Fibroblast of skin of back (primary cell): ENCODE measurements at places on chromosomes 1 and 21.

DNA sequence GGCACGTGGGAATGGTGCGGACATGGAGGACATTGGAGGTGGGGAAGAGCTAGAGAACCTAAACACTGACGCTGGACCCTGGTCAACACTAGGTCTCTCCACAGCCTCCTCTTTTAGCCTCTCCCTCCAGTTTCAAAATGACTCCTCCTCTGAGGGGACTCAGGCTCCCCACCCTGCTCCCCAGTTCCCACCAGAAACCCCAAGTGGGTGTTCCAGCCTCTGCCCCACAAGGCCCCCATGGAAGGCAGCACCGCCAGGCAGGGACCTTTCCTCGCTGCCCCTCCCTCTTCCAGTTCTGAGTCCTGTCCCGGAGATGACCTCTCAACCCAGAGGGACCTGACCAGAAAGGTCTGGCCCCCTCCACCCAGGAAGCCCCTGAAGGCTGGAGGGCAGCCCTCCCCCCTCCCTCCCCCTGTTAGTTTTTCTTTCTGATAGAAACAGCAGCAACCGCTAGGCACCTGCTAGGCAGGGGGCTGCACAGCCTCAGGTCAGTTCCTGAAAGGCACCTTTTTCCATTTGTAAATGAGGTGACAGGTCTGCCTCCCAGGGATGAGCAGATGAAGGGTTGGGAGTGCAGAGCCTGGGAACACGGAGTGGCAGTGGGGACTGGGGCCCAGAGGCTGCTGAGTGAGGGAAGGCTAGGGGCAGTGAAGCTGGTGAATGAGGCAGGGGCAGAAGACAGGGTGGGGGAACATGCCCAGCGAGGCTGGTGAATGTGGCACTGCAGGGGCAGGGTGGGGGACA, 9.3 kb upstream of the ITGB2 start:
- DNase-seq: no peak

DNA sequence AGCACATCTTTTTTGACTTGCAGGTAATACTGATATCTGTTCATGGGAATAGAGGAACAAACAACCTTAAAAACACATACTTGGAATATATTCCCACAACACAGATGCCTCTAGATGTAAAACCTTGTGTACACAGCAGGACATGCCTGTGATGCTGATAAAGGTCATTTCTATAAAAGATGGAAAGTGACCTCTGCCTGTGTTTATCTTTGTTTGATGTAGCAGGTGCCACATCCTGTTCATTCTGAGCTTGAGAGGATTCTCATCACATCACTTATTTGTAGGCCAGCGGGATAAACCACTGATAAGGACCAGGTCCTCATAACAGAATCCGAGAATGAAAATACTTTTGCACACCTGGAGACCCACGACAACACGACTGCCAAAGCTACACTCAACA, 133.7 kb downstream of the SMYD2 start:
- DNase-seq: no peak

DNA sequence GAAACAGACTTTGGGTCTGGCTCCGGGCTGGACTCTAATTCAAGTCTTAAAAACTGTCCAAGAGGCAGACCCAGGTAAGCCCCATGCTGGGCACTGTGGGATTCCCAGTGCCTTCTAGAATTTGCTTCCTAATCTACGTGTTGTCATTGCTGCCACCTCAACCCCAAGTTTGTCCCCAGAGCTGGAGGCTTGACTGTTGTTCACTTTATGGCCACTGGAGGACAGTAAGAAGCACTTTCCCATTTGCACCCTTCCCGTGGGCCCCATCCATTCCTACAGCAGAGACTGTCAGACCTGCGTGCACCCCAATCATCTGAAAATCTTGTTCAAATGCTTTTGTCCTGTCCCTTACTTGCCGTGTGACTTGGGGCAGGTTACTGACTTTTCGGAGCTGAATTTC, 29.4 kb upstream of the VASH2 start:
- DNase-seq: no peak

- peak; percentile 37 for DNase-seq
These were observed 73.1 kb upstream of the GJB5 start for GRCh38 chr1:34681480-34682451.

- no peak for DNase-seq
These were observed 10.4 kb downstream of the TTLL10 start for GRCh38 chr1:1183833-1184775.

- DNase-seq: no peak
These were observed 36.8 kb downstream of the FBXO42 start for GRCh38 chr1:16315437-16315836.

DNA sequence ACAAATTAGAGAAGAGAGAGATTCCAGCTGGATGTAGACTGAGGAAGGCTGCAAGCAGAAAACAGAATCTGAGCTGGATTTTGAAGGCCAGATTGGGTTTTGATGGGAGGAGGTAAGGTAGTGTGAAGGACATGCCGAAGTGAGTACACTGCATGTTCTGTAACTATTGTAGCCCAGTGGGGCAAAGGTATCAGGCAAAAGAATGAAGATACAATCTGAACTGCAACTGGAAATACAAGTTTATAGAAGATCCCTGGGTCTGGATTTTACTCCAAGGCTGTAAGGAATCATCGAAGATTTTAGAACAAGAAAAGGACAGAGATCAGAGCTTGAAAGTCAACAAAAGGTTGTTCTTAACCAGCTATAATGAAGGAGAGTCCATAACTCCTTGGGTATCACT, 382.0 kb downstream of the KCNH1 start:
- DNase-seq: no peak

DNA sequence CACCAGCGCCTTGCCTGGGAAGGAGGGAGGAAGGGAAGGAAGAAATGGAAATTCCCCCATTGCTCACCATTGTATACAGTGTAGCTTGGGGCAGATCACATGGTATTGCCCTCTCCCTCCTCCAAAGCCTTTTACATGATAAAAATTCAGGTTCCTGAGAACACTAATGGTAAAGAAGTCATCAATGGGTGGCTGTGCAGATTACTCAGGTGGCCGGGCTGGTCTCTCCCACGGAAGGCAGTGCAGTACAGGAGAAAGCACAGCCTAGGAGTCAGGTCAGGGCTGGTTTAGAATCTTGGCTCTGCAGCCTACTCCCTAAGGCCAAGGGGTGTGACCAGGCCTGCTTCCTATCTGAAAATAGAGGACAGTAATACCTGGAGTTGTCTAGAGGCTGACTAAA, 107.9 kb downstream of the SUSD4 start:
- no peak for DNase-seq

- no peak for DNase-seq
These were observed 490.6 kb downstream of the KIF26B start for GRCh38 chr1:245645406-245645805.

GRCh38 chr21:33268737-33269441, 2.7 kb downstream of the IL10RB start:
- no peak for DNase-seq

DNA sequence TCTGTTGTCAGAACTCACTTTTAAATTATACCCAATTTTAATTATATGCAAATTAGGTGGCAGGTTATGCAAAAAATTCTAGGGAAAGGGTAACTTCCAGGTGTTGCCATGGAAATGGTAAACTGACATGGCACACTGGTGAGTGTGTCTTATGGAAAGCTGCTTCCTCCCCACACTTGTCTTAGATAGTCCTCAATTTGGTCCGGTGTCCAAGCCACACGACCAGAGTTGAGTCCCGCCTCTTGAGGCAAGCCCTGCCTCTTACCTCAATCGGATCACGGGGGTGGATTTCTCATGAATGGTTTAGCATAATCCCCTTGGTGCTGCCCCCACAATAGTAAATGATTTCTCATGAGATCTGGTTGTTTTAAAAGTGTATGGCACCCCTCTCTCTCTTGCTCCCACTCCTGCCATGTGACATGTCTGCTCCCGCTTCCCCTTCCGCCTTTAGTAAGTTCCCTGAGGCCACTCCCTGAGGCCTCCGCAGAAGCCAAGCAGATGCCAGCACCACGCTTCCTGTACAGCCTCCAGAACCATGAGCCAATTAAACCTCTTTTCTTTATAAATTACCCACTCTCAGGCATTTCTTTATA, 74.9 kb downstream of the MATN1 start:
- no peak for DNase-seq

DNA sequence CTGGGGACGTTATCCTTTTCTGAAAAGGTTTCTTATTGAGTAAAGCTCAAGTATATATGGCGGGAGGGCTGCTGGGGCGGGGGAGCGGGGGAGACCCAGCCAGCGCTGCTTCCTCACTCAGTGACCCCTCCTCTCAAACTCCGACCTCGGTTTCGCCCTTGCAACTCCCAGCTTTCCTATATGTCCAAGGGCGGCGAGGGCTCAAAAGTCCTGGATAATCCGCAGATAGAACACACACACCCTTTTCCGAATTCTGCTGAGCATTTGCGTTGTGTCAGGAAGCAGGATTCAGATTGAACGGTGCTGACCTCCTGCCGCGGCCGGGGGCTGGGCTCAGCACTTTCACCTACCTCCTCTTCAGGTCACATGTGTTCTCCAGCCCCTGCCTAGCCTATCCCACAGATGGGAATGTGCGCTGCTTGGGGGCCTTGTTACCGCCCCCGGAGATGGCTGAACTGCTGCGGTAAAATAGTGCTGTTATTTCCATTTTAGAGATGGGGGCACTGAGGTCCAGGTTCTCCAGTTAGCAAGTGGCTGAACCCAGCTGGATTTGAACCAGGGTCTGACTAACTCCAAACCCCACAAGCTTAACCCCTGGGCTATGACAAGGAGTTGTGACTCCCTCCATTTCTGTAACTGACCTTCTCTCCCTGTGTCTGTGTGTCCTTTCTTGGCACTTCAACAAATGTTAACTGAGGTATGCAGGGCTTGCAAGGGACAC, 795 bp upstream of the AHDC1 start:
- no peak for DNase-seq

- DNase-seq: peak; percentile 24
These were observed 532 bp downstream of the RALGPS2 start for GRCh38 chr1:178725466-178726086.

GRCh38 chr21:46448108-46448507, 10.6 kb upstream of the DIP2A start:
- DNase-seq: no peak

- peak; percentile 41 for DNase-seq
These were observed 7.3 kb upstream of the CTRC start for GRCh38 chr1:15430787-15431570.

GRCh38 chr21:37505963-37506362, 139.4 kb downstream of the DYRK1A start:
- DNase-seq: no peak

DNA sequence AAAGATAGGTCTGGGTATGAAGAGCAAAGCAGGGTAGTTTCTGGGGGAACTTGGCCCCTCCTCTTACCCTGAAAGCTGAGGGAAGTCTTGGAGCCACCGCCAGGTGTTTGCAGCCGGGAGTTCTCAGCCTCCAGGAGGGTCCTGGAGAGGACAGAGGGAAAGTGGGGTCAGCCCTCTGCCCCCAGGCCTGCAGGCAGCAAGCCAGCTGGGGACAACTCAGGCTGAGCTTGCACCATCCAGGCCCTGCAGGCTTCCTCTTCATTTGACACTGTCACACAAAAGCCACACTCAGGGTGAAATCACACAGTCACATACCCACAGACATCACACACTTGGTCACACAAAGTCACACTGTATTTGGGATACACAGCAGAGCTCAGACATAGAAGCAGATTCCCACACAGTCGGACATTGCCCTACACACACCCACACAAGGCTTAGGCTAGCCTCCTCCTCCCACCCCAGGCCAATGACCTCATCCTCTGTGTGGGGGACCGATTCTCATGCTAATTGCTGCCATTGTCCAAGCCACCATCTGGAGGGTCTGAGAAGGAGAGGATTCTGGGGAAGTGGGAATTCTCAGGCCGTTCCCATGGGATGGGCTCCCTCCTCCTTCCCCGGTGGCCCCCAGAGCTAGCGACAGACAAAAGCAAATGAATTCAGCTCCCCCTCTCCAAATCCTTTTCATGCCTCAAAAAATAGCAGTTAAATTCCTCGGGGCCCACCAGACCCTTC, 3.7 kb downstream of the NES start:
- DNase-seq: no peak

GRCh38 chr1:151802372-151802771, 2.8 kb downstream of the LINGO4 start:
- DNase-seq: no peak

DNA sequence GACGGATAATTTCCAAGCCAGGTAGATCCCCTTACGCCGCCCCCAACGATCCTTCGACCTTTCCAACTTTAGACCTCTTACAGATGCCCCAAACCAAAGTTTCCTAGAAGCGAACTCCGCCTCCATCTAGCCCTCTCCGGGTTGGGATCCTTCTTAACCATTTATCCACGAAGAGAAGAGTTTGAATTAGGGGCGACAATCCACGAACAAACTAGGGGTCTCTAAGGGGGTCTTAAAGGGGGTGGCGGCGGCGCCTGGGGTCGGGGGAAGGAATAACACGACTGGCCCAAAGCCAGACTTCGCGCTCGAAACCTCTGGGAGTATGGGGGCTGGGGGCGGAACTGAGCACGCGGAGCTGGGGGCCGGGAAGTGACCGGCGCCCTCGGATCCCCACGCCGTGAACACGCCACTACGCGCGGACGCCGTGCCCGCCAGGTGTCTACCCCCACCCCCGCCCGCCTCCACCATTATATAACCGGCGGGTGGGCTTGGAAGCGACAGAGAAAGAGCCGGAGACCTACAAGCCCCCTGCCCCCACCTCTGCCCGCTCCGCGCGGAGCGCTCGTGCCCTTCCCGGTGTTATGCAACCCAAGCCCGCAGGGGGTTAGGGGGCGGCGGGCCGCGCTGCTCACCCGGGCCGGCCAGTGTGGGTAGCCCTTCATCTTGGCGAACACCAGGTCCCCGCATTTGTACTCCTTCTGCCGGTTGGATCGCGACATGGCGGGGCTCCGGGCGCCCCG, 594 bp downstream of the HDGF start:
- DNase-seq: peak; percentile 20

DNA sequence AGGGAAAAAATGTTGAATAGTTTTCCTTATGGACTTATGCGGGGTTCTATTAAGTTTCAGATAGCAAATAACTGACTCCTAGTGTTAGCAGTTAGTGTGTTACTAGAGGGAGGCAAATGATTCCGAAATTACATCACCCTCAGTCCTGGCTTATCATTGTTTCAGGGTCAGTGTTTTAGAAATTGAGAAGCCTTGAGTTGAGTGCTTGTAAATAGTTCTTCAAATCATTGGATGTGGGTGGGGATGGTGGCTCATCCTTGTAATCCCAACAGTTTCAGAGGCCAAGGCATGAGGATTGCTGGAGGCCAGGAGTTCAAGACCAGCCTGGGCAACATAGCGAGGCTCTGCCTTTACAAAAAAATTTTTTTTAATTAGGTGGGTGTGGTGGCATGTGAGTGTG, 21.3 kb downstream of the SOAT1 start:
- DNase-seq: no peak

DNA sequence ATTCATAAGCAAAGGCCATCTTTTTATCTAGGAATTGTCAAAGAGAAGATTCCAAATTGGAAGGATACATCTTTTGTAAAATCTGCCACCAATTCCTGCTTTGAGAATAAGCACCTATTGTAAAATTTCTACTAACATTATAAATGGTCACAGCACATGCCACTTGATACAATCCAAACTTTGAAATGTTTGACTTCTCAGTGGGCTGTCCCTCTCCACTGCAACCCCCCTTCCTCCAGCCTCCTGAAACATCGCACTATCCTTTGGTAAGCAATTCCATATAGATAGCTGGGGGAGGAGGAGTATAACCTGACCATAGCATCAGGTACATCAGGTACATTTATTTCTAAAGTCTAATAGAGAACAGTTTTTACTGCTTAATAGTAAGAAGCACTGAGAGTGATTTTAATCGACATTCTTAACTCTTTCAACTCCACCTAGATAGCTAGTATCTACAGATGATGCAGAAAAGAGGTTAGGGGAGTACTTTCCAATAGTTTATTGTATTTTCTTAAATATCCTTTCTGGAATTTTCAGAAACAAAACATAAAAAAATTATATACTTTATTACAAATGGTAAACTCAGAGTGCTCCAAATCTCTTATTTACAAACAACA, 2.9 kb downstream of the JUN start:
- DNase-seq: peak; percentile 36

GRCh38 chr1:81949421-81949820, 148.7 kb downstream of the ADGRL2 start:
- no peak for DNase-seq
